ENCODE measurements at places on chromosomes 2 and 18.

DNA sequence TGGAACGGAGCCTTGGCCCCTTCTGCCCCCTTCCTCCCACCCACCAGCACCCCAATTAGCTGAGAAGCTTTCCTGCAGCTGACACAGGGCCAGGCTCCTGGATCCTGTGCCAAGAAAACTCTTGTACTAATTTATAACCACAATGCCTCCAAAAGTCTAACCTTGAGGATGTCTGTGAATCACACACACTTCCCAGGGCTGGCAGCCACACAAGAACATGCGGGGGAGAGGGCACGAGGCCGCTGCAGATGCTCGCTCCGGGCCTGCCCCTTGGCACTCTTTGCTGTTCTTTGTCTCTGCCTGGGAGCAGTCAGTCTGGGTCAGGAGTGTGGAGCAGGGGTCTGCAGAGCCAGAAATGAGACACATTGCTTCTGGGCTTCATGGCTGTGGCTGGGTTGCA is 62.7 kb upstream of the KIF5C start:
- no peak for DNase-seq

- no peak for DNase-seq
These were observed 190.8 kb downstream of the RTP5 start for GRCh38 chr2:242060212-242060835.

GRCh38 chr2:19722531-19722971 is 179.2 kb downstream of the TTC32 start:
- peak; percentile 66 for DNase-seq

DNA sequence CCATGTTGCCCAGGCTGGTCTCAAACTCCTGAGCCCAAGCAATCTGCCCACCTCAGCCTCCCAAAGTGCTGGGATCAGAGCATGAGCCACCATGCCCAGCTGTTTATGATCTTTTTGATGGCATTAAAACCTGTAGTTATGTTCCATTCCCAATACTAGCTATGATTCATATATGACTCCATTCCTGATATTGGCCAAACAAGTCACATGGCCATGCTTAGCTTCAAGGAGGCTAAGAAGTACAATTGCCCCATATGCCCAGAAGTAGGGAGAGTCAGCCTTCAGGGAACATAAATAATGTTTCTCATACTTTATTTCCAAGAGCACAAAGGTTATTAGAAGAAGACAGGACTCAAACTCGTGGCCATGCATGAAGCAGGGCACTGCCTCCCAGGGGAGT is 132.4 kb upstream of the RAB6C start:
- no peak for DNase-seq

- DNase-seq: no peak
These were observed 6.5 kb upstream of the MTERF4 start for GRCh38 chr2:241108271-241109209.
